Adrenal gland (tissue), 19 donors: ENCODE measurements at places on chromosomes 11 and 22. TPM values are rescaled to one million over a fixed set of nuclear protein-coding genes. Genes with fewer than 3 reads are reported as not detected.

Gene CD3G
- total RNA-seq = 1.0 TPM

Gene CD248
- total RNA-seq = 15.1 TPM

Gene UBQLN3
- 0.51 TPM for total RNA-seq

Gene PHF21B
- total RNA-seq = 4.4 TPM

Gene GGT1
- total RNA-seq = 59.8 TPM
